ENCODE measurements at places on chromosomes 13 and 19. TPM values are rescaled to one million over a fixed set of nuclear protein-coding genes. Genes with fewer than 3 reads are reported as not detected.

The P2RY11 gene
- total RNA-seq = 46.6 TPM

The IL4I1 gene
- total RNA-seq = 107 TPM

The SLITRK5 gene
- total RNA-seq = 0.17 TPM

The CPB2 gene
- not detected for total RNA-seq

The ZNF560 gene
- not detected for total RNA-seq

The PLIN5 gene
- not detected for total RNA-seq

The NKPD1 gene
- total RNA-seq = 0.57 TPM

The APC2 gene
- total RNA-seq = 0.07 TPM

The SMG9 gene
- total RNA-seq = 35.6 TPM

The ZNF805 gene
- total RNA-seq = 32.7 TPM

The BAX gene
- 89.2 TPM for total RNA-seq

The C19orf85 gene
- total RNA-seq = not detected

The KLK2 gene
- total RNA-seq = not detected

The LILRB4 gene
- total RNA-seq = 1.9 TPM

The IGFL1 gene
- not detected for total RNA-seq

The ACP7 gene
- not detected for total RNA-seq

The ADPRHL1 gene
- total RNA-seq = 0.94 TPM

The ACTMAP gene
- 7.8 TPM for total RNA-seq

The ATP4B gene
- not detected for total RNA-seq
